NCI-H146 (cell line): ENCODE measurements at places on chromosomes 7 and 10.

- no peak for DNase-seq
Observed at GRCh38 chr10:33293531-33294170, 40.8 kb downstream of the NRP1 start.

DNA sequence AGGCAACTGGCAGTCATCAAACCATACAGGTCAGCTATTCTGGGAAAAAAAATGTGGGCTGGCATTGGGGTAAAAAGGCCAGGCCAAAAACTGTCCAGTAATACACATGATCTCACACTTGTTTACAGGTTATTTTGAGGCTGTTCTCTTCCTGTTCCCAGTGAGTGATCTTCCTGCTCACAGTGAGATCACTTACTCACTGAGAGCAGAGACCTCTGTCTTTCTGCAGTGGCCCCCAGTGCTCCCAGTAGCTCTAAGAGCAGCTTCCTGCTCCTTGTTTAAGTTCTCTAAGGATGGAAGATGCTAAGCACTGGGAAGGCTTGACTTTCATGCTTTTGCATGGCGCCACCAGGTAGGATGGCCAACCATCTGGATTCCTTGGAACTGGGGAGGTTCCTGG is 93.5 kb upstream of the KIAA1217 start:
- DNase-seq, result no peak

GRCh38 chr7:3943779-3944520 is 642.9 kb downstream of the SDK1 start:
- DNase-seq, result no peak

- DNase-seq, result no peak
Observed at GRCh38 chr7:107591421-107591820, 11.4 kb downstream of the BCAP29 start.

- DNase-seq, result no peak
Observed at GRCh38 chr10:97723001-97723400, 9.5 kb downstream of the MARVELD1 start.

- no peak for DNase-seq
Observed at GRCh38 chr7:141359740-141360415, 191.3 kb upstream of the AGK start.

GRCh38 chr10:112271982-112272381 is 11.2 kb upstream of the TECTB start:
- no peak for DNase-seq

GRCh38 chr10:127145173-127145572 is 51.2 kb downstream of the INSYN2A start:
- no peak for DNase-seq

- no peak for DNase-seq
Observed at GRCh38 chr10:91559750-91560149, 73.1 kb downstream of the PPP1R3C start.

GRCh38 chr10:103193820-103194529 is 903 bp upstream of the NT5C2 start:
- DNase-seq, result no peak

GRCh38 chr10:14243221-14243620 is 87.5 kb downstream of the FRMD4A start:
- DNase-seq, result no peak
